ENCODE measurements at places on chromosomes 1 and 21.

- DNase-seq = no peak
These were observed 16.5 kb downstream of the AKR7A3 start for GRCh38 chr1:19272064-19272463.

DNA sequence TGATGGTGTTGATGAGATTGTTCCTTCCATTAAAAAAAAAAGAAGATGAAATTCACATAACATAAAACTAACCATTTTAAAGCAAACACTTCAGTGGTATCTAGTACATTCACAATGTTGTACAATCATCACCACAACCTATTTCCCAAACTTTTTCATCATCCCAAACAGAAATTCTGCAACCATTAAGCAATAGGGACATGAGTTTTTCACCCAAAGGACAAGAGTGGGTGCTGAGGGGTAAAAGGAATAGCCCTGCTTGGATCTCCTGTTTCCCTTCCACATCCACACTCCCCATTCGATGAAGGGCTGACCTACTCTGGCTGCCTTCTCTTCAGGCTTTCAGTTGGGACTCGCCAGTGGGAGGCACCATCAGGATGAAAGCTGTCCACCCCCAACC lies 59.3 kb downstream of the SLC9A1 start:
- no peak for DNase-seq

- DNase-seq = no peak
These were observed 29.7 kb downstream of the URB2 start for GRCh38 chr1:229655781-229656180.

DNA sequence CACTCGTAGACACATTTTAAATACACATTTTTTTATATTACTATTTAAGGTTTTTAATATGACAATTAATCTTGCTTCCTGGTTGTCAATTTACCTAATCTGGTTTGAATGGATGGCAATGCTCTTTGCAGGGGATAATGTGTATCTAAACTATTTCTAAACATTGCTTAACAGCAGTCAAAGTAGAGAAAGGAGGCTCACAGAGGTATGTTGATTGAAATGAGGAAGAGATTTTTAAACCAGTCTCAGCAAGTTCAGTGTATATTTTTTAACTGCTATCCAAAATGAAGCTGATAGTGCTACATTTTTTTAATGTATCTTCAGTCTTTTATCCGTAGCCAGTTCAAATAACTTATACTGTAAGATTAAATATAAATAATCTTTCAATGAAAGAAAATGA lies 17.4 kb downstream of the FMO1 start:
- DNase-seq = no peak

GRCh38 chr1:41622402-41622801 lies 137.9 kb upstream of the EDN2 start:
- DNase-seq = no peak

DNA sequence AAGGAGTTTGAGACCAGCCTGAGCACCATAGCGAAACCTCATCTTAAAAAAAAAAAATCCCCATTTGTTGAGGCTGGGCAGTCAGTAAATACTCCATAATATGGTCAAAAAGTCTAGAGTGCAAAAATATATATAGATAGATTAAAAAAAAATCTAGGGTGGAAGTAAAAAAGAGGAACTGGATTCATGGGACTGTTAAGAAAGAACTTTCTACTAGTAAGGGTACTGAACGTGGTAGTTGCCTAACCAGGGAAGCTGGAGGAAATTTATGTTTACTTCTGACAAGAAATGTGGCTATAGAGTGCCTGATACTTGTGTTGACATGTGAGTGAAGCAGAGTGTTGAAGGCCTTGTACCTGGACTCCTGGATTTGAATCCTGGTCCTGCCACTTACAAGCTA lies 265.9 kb upstream of the FAM78B start:
- no peak for DNase-seq

DNA sequence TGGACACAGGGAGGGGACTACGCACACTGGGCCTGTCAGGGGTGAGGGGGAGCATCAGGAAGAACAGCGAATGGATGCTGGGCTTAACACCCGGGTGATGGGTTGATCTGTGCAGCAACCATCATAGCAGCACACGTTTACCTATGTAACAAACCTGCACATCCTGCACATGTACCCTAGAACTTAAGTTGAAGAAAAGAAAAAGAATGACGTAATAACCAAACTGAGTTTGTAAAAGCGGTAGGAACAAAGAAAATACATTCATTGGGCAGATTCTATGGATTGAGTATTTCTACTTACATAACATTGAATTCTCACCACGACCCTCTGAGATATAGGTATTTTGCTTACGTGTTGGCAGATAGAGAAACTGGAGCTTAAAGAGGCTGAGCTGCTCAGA lies 468.4 kb downstream of the TTLL7 start:
- no peak for DNase-seq

- DNase-seq = no peak
These were observed 35.7 kb upstream of the HLX start for GRCh38 chr1:220843481-220844011.

- DNase-seq = no peak
These were observed 16.7 kb upstream of the ZYG11A start for GRCh38 chr1:52825868-52826267.

GRCh38 chr21:20703112-20703767 lies 295.0 kb upstream of the NCAM2 start:
- no peak for DNase-seq

- DNase-seq = no peak
These were observed 43.4 kb downstream of the KIAA1614 start for GRCh38 chr1:180956028-180956640.

- no peak for DNase-seq
These were observed 146 bp upstream of the ZNF362 start for GRCh38 chr1:33256221-33256470.

DNA sequence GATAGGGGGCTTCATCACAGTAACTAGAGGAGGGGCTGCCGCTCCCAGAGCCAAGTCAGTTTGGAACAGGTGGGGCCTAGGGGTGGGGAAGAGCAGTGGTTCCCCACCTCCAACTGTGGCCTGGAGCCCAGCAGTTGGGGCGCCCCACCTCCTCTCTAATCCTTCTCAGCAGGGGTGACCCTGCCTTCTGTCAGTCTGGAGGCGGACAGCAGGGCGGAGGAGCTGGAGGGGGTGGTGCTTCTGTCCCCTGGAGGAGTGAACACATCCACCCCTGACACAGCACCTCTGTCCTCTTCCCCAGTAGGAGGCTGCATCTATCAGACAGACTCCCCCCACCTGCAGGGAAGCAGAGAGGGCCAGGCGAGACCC lies 73.8 kb downstream of the MRPL37 start:
- DNase-seq = no peak

- DNase-seq = no peak
These were observed 50.1 kb downstream of the CHD5 start for GRCh38 chr1:6130036-6130435.

- no peak for DNase-seq
These were observed 18.1 kb downstream of the SAMSN1 start for GRCh38 chr21:14527696-14528652.

DNA sequence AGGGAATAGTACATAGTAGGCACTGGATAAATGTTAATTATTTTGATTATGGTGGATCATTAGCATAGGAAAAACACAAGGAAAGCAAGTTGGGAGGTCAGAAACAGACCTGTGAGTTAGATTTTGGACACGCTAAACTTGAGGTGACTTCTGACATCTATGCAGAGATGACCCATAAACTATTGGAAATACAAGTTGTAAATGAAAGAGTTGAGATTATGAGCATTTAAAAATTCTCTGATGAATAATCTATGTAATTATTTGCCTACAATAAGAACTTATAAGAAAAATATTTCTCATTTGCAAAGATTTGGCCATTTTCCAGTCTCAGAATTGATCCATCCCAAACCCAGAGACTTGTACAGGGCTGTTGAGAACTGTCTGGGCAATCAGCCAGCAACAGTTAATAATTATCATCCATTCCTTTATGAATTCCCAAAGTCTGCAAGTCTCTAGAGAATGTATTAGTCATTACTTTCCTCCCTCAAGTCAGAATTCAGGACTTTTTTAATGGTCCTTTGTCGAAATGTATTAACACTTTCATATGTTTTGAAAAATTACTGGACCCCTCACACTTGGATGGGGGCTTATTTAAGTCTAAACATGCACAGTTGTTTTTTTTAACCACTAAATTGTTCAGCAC lies 19.4 kb upstream of the SLAMF6 start:
- DNase-seq = no peak

DNA sequence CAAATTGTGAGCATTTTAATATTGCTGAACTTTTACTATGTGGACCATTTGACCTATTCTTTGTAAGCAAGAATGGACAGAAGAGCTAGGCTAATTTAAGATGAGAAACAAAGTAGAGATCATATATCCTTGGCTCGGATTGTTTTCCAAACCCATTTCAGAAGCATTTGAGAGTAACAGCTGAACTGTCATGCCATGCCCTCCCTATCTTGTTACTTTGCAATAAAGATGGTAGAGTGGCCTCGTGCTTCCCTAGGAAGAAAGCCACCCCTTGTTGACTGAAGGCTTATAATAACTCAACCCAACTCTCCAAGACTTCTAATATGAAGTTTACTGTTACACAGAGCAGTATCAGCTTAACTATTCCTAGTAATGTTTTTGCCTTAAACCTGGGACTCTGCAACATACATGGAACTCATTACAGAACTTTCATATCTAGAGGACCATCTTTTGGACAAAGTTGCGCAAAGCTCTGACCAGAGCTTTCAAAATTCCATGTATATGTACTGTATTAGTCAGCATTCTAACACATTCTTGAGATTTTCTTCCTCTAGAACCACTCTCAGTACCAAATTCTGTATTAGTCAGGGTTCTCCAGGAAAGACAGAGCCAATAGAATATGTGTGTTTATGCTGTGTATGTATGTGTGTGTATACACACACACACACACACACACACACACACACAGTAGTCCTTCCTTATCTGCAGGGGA lies 68.7 kb downstream of the ADAMTS1 start:
- no peak for DNase-seq

- DNase-seq = no peak
These were observed 465.7 kb downstream of the USP25 start for GRCh38 chr21:16195538-16195910.

DNA sequence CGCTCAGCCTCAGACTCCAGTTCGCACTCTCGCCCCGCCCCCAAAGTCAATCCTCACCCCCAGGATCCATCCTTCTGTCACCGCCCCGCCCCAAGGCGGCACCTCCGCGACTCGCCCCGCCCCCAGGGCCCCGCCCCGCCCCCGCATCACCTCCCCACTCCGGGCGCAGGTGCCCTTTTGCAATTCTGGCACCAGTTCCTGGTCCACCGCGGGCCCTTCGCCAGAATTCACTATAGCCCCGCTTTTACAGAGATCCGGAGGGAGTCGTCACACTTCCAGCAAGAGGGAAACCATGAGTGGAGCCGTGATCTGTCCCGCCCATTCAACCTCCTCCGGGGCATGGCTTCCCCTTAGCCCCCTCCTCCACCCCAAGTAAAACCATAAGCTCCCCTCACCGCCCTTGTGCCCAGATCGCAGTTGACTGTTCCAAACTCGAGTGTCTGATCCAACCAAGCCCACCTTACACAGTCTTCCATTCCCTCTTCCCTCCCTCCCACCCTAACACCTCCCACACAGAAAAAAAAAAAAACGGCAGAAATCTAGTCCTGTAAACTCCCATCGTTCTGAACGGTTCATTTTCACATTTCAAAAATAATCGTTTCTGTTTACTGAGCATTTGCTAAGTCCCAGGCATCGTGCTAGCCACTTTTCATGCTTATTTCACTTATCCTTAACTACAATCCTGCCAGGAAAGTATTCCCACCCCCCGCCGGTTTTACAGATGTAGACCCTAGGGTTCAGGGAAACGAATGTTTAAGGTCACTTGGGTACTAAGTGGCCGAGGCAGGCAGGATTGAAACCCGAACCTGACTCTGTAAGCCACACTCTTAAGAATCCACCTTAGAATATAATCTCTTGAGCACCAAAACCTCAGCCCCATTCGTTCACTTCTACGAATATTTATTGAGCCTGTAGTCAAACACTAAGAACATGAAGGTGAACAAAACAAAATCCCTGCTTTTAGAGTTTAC lies 1.3 kb upstream of the DNAJC16 start:
- peak; percentile 30 for DNase-seq
